ENCODE measurements at places on chromosomes 13 and 19.

GRCh38 chr13:97851269-97851668, 102.2 kb upstream of the IPO5 start:
- no peak for DNase-seq

- no peak for DNase-seq
Observed at GRCh38 chr13:84651288-84651687, 769.0 kb upstream of the SLITRK1 start.

DNA sequence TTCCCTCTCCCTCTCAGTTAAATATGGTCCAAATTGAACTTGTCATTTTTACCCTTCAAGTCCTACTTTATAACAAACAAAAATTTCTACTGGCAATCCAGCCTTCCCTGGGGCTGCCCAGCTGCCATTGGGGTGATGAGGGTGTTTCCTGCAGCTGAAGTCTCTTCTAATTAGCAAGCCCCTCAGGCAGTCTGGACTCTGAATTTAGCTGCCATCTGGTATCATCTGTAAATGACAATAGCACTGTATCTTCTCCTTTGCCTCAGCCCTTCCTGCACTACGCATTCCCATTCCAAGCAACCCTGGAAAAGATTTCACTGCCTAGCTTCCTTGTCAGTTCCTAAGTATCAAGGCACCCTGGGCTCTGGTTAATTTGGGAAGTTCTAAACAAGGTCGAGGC, 331.1 kb upstream of the KLF12 start:
- DNase-seq, result no peak

GRCh38 chr13:98515818-98516465, 61.0 kb downstream of the STK24 start:
- no peak for DNase-seq

GRCh38 chr19:10279737-10280442, 6.9 kb upstream of the ICAM4 start:
- DNase-seq, result no peak

- no peak for DNase-seq
Observed at GRCh38 chr19:38405276-38405675, 2.4 kb downstream of the FAM98C start.

DNA sequence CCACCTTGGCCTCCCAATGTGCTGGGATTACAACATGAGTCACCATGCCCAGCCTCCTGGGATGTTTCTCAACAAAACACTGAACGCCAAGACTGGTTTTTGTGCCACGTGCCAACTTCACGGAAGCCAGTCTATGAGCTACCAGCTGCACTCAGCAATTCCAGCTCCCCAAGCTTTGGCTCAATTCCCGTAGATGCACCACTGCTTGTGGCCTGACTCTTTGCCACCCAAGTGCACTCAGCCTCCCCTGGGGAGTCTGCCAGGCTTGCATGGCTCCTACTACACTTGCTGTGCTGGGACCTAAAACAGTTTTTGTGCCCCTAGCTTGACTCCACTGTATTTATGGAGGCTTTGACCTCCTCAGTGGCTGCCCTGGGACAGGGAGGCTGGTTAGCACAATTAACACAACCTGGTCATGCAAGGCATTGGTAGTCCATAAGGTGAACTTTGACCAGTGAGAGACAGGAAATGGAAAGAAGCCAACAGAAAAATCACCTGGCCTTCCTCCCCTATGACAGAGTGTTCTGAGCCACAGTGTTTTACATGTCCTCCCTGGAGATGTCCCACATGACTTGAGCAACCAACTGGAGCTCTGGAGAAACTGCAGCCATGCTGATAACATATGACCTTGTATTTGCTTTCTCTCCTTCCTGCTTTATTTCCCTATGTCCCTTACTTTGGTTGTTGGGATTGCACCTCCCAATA, 1173.1 kb downstream of the UQCRFS1 start:
- DNase-seq, result no peak

- no peak for DNase-seq
Observed at GRCh38 chr13:33645591-33646554, 172.1 kb upstream of the RFC3 start.

- no peak for DNase-seq
Observed at GRCh38 chr19:42018503-42019193, 24.6 kb upstream of the ATP1A3 start.

GRCh38 chr13:54004026-54004699, 975.5 kb downstream of the OLFM4 start:
- no peak for DNase-seq

GRCh38 chr19:46373491-46374359, 26.8 kb downstream of the PPP5C start:
- no peak for DNase-seq

- DNase-seq, result no peak
Observed at GRCh38 chr19:10998666-10999065, 37.8 kb downstream of the SMARCA4 start.

DNA sequence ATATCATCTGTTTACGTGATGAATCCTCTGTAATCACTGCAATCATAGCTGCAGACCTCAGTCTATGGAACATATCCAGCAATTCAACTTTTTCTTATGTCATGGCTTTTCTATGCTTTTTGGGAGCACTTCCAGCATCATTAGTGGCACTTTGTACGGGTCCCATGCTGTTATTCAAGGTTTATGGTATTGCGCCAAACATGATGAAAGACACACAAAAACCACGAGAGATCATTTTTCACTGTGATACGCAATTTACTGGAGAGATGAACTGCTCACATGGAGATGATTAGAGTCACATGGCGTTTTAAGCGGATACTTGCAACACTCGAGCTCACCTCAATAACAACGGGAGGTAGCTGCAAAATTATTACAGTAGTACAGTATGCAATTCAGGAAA, 2101.7 kb upstream of the PCDH20 start:
- no peak for DNase-seq

DNA sequence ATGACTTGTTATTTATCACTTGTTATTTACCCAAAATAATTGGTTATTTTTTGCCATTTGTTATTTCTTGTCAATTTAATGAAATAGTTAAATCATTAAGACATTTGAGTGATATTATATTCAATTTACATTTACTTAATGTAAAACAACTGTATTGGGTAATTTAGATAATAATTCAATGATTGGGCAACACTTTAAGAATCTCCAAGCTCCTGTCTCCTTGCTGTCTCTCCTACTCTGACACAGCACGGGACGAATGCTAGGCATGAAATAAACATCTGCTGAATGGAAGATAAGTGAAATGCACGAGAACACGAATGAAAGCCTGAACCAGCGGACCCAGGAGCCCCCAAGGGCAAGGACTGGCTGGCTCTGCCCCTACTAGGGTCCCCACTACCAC, 5.7 kb upstream of the PPP6R1 start:
- DNase-seq, result no peak

GRCh38 chr13:23652909-23653726, 82.9 kb downstream of the TNFRSF19 start:
- DNase-seq, result no peak

DNA sequence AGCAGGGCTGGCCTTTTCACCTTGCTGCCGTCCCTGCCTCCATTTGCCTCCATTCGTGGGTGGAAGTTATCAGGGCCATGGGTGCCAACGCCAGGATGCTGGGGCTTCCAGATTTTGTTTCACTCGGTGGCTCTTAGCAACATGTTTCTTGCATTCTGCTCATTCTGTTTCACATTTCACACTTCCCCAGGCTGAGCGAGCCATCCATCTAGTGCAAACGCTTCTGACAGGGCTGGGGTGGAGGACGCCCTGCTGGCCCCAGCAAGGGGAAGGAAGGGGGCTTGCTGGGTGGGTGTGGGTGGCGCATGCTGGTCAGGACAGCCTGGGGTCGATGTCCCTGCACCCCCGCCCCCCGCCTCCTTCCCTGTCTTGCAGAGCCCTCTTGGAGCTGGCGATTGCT, 165.2 kb downstream of the URI1 start:
- DNase-seq, result no peak

DNA sequence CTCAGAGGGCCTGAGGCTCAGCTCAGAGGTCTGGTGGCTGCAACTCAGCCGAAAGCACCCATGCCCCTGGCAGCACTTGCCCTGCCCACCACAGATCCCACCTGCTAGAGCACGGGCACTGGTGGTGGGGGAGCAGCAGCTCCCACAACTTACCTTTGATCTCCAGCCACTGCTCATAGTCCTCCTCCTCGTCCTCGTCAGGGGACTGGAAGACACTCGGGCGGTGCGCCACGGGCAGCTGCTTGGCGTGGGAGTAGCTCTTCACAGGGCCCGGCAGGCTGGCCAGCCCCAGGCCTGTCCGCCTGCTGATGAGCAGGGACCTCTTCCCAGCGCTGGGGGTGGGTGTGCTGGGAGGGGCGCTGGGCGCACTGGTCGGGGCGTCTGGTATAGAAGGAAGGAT, 14.6 kb downstream of the SUGP1 start:
- DNase-seq, result no peak

DNA sequence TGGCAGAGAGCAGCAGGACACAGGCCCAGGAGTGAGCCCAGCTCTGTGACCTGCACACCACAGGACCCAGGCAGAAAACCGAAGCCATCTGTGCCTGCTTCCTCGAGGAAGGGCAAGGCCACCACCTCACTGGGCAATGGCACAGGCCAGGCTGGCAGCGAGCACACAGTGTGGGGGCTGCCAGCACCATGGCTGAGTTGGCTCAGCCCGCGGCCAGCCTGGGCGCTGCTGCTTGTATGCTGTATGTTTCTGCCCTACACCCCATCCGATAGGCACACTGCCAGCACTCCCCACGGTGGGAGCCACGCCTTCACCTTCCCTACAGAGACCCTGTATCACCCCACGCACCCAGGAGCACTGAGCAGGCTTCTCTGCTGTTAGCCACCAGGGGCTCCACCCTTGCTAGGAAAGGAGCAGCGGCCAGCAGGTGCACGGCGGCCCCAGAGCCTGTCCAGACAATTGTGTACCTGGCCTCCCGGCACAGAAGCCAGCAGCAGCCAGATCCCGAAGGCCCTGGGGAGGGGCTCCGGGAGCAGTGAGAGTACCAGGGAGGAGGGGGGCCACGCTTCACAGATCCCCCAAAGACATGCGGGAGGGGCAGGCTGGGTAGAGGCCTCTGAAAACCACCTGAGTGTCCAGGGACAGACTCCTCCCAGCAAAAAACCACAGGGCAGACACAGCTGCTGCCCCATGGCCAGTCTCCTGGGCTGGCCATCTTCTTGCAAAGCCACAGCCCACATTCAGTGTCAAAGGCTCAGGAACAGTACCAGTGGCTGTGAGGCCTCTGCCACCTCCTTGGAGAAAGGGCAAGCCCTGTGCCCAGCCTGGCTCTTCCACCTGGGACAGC, 56.1 kb downstream of the MLLT1 start:
- no peak for DNase-seq

- no peak for DNase-seq
Observed at GRCh38 chr13:50788551-50789210, 54.8 kb downstream of the DLEU7 start.

DNA sequence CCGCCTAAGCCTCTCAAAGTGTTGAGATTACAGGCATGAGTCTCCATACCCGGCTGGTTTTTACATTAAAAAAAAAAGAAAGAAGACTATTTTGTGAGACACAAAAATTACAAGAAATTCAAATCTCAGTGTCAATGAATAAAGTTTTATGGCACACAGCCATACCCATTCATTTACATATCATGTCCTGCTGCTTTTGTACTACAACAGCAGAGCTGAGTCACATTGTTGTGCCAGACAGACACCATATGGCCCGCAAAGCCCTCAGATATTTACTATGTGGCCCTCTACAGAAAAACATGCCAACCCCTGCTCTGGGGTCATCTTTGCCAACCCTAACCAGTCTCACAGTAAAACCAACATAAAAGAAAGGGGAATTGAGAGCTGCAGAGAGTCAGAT, 5.3 kb downstream of the SMIM7 start:
- no peak for DNase-seq

- DNase-seq, result no peak
Observed at GRCh38 chr19:55472463-55472862, 4.0 kb upstream of the ZNF628 start.

- DNase-seq, result no peak
Observed at GRCh38 chr13:46124531-46124966, 19.7 kb upstream of the CPB2 start.

GRCh38 chr13:79373916-79374315, 32.1 kb downstream of the RBM26 start:
- no peak for DNase-seq

DNA sequence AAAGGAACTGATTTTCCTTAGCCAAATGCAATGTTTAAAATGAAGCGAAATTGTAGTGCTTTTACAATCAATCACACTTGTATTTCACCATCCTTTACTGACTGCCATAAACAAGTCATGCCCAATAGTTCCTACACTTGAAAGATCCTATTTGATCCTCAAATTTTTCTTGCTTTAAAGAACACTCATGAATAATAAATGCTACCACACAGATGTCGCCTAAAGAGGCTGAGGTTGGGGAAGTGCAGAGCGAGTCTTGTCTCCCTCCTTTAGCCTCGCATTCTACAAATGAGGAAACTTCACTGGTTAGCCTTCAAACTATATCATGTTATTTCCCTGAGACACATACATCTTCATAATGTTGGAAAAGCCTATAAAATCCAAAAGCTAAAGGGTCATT, 18.7 kb upstream of the AMER2 start:
- DNase-seq, result no peak

GRCh38 chr13:47826471-47826870, 174.6 kb downstream of the SUCLA2 start:
- no peak for DNase-seq

DNA sequence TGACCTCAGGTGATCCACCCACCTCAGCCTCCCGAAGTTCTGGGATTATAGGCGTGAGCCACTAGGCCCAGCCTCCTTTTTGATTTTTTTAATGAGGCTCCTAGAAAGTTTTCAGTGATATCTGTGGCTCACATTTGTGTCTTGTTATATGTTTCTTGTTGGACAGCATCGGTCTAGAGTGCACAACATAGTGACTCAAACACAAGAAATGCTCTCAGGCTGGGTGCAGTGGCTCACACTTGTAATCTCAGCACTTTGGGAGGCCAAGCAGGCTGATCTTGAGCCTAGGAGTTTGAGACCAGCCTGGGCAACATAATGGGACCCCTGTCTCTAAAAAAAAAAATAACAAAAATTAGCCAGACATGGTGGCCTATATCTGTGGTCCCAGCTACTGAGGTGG, 8.2 kb downstream of the PHF11 start:
- DNase-seq, result no peak

DNA sequence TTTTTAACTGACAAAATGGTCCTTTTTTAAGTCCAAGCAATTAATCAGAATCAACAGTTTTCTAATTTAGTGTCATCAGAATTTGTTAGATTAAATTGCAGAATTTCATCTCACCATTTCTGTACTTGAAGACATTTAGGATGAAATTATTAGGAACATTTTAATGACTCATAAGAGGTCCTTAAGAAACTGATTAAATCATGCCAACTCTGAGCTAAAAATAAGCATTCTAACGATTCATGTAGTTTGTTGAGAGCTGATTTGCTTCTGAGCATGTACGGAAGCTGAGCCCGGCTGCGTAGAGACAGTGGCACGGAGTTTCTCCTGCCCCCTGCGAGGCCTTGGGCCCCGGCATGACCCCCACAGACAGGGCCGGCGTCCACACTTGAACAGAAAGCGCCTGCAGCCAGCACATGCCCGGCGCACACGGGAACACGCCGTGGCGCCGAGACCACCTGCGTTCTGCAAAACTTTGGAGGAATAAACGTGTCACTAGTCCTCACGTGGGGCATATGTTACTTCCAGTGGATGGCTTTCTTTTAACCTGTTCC, 89.7 kb upstream of the MCF2L start:
- DNase-seq, result no peak
